ENCODE measurements at places on chromosomes 4 and X. TPM values are rescaled to one million over a fixed set of nuclear protein-coding genes. Genes with fewer than 3 reads are reported as not detected.

GRCh38 chr4:10121568-10122208, 5.1 kb upstream of the WDR1 start:
- no peak overlapping the region for H3K4me3 ChIP-seq
- peaks cover 57% of the 10 kb centered on the region for H3K4me1 ChIP-seq
- no peaks in the 10 kb centered on the region for H3K36me3 ChIP-seq
- no peaks in the 10 kb centered on the region for H3K27me3 ChIP-seq
- DNase-seq = no peak
- H3K27ac ChIP-seq = no peak overlapping the region

DNA sequence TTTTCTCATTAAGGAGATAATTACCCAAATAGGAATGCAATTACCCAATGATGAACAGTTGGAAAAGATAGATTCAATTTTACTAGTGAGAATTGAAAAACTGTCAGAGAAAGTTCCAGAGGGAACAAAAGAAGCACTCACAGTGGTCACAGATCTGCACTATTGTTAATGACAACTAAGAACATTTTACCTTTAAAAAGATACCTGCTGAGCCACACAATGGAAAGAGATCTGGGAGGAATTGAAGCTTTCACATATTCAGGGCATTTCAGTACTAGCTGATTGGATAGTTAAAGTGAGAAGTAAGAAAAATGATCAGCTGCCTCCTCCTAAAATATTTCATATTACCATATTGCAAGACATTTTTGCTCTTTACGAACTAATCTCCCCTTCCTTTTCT, 1822.2 kb downstream of the STIM2 start:
- no peaks in the 10 kb centered on the region for H3K4me1 ChIP-seq
- H3K27me3 ChIP-seq = no peaks in the 10 kb centered on the region
- H3K4me3 ChIP-seq = no peak overlapping the region
- no peak for DNase-seq
- H3K27ac ChIP-seq = no peak overlapping the region
- H3K36me3 ChIP-seq = no peaks in the 10 kb centered on the region

DNA sequence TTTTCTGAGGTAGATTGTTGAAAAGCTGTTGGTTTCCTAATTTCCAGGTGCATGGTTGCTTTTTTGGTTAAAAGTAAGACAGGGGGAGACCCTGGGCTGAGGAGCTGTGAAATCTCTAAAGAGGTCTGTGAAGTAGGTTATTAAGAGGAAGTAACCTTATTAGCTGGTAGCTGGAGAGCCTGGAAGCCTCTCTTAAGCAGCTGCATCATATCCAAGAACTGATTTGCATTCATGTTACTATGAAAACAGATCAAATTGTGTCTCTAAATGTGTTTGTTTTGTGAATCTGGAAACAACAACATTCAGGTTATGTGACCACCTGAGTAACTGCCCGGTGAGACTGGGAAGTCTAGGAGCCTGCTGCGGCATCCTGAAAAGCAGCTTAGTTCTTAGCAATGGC, 54.1 kb downstream of the ARHGAP10 start:
- no peak for DNase-seq
- no peaks in the 10 kb centered on the region for H3K36me3 ChIP-seq
- H3K4me3 ChIP-seq = no peak overlapping the region
- peaks cover 37% of the 10 kb centered on the region for H3K4me1 ChIP-seq
- H3K27me3 ChIP-seq = no peaks in the 10 kb centered on the region

DCK gene
- 35.3 TPM for total RNA-seq

- H3K27me3 ChIP-seq = no peaks in the 10 kb centered on the region
- H3K4me1 ChIP-seq = peaks cover 20% of the 10 kb centered on the region
- H3K36me3 ChIP-seq = peaks cover 10% of the 10 kb centered on the region
- peak overlapping the region; percentile 89 for H3K27ac ChIP-seq
- DNase-seq = no peak
- peak overlapping the region; percentile 84 for H3K4me3 ChIP-seq
These were observed 601 bp upstream of the TCEANC start for GRCh38 chrX:13652287-13652793.

GRCh38 chrX:130393451-130394074, 8.1 kb upstream of the GPR119 start:
- no peak overlapping the region for H3K27ac ChIP-seq
- no peaks in the 10 kb centered on the region for H3K36me3 ChIP-seq
- H3K4me3 ChIP-seq = no peak overlapping the region
- peaks cover 7% of the 10 kb centered on the region for H3K27me3 ChIP-seq

CCNA2 gene
- 74.7 TPM for total RNA-seq

DNA sequence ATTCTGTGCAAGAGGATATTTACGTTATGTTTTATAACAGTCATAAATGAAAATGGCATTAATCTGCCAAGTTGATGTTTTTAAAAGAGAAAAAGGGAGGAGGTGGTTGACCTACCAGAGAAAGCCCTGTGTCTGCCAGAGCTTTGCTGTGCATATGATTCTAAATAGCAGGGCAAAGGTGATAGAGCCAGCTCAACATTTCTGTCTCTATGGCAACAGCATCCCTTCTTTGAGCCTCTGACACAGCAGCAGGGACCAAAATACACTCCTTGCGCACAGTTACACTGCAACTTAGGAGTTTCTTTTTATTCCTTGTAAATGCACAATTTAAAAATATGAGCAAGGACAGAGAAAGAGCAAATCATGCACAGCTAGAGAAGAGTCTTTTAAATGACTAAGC, 133.3 kb upstream of the RAI2 start:
- no peak overlapping the region for H3K27ac ChIP-seq
- H3K36me3 ChIP-seq = no peaks in the 10 kb centered on the region
- no peaks in the 10 kb centered on the region for H3K4me1 ChIP-seq
- DNase-seq = no peak
- H3K4me3 ChIP-seq = no peak overlapping the region
- H3K27me3 ChIP-seq = peaks cover 2% of the 10 kb centered on the region

- H3K4me1 ChIP-seq = no peaks in the 10 kb centered on the region
- no peak overlapping the region for H3K4me3 ChIP-seq
- H3K36me3 ChIP-seq = peaks cover 43% of the 10 kb centered on the region
- no peaks in the 10 kb centered on the region for H3K27me3 ChIP-seq
- H3K27ac ChIP-seq = no peak overlapping the region
These were observed 93.9 kb upstream of the IL13RA1 start for GRCh38 chrX:118633530-118633929.

DNA sequence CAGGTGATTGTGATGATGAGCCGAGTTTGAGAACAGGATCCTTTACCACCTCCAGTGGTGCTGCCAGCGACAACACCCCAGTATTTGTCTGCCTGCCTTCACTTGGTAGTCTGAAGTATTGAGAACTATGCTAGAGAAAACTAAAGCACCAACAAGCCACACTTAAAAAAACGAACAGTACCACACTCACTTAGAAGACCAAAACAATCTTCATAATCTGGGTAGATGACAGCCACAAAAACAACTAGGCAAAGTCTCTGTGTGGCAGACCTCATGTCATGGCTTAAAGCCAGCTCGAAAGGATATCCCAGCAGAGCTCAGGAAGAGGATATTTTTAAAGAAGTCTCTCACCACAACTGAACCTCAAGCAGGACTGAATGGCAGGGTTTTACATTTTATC, 236.0 kb downstream of the GPC3 start:
- H3K4me1 ChIP-seq = peaks cover 7% of the 10 kb centered on the region
- no peaks in the 10 kb centered on the region for H3K27me3 ChIP-seq
- no peak overlapping the region for H3K27ac ChIP-seq
- no peak for DNase-seq
- H3K36me3 ChIP-seq = no peaks in the 10 kb centered on the region
- H3K4me3 ChIP-seq = no peak overlapping the region

CYLC1 gene
- not detected for total RNA-seq

DNA sequence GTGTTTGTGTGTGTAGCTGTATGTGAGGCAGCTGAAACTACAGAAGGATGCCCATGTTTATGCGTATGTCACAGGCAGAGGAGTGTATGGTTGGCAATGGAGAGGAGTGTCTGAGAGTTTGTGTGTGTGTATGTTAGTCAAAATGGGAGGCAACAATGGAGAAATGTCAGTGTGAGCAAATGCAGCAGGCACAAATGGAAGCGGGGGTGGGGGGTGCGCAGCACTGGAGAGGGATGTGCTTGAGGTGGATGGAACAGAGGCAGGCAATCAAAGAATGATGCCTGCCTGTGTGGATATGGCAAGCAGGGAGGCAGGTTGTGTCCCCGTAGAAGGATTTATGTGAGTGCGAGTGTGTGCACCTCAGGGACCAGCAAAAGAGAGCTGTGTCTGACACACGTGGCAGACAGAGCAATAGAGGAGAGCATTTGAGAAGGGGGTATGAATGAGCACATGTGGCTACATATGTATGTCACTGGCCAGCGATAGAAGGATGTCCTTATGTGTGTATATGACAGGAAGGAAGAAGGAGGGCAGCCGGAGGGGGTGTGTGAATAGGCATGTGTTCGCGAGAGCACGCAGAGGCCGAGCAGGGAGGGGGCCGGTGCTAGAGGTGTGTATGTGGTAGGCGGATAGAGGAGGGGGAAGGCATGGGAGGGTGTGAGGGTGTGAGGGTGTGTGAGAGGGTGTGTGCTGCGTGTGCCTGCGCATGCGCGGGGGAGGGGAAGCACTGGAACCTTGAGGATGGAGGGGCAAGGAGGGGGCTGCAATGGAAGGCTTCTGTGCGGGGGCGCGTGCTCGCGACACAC, 1.1 kb downstream of the PJA1 start:
- peak; percentile 53 for DNase-seq
- peaks cover 9% of the 10 kb centered on the region for H3K27me3 ChIP-seq
- H3K4me1 ChIP-seq = peaks cover 21% of the 10 kb centered on the region
- H3K36me3 ChIP-seq = peaks cover 22% of the 10 kb centered on the region

DNA sequence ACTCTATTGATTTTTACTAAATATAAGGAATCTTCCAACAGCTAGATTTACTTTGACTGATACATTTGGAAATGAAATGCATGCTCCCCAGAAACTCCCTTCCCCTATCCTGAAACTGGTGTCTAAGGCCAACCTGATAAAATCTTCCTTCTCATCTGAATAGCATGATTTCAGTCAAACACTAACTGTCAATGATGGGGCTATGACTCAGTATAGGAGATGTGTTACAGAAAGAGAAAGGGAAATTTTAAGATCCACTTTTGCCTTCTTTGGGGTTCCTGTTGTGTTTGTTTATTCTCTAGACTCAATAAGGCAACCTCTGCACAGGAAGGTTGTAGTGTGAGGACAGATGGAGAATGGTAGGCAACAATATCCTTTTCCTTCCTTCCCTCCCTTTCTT, 160.7 kb downstream of the MOSPD2 start:
- H3K4me1 ChIP-seq = peaks cover 11% of the 10 kb centered on the region
- no peak for DNase-seq

Data from activated T-helper 2 cell treated with anti-CD3 and anti-CD28 coated beads, Interferon-gamma antibody, Interleukin-2, Interleukin-4, amounts not matched to agents 10 μg/mL and 5 μg/mL and 100 μg/mL, durations not matched to agents 14 hours and 24 hours and 36 hours (primary cell).